LNCaP clone FGC (cell line): ENCODE measurements at places on chromosomes 6 and 20.

DNA sequence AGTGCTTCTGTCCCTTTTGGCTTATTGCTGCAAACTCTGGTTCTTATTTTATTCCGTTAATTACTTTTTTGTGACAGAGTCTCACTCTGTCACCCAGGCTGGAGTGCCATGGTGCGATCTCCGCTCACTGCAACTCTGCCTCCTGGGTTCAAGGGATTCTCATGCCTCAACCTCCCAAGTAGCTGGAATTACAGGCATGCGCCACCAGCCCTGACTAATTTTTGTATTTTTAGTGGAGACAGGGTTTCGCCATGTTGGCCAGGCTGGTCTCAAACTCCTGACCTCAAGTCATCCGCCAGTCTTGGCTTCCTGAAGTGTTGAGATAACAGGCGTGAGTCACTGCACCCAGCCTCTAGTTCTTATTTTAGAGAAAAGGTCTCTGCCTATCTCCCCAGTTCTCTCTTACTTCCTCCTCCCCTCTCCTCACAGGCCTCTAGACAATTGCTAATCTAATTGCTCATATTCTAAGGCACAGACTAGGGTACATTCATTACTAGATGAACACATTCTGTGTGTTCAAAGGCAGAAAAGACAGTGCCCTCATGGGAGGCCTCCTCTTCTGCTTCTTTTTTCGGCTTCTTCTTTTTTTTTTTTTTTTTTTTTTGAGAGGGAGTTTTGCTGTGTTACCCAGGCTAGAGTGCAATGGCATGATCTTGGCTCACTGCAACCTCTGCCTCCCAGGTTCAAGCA, 27.0 kb downstream of the EDEM2 start:
- DNase-seq: no peak

DNA sequence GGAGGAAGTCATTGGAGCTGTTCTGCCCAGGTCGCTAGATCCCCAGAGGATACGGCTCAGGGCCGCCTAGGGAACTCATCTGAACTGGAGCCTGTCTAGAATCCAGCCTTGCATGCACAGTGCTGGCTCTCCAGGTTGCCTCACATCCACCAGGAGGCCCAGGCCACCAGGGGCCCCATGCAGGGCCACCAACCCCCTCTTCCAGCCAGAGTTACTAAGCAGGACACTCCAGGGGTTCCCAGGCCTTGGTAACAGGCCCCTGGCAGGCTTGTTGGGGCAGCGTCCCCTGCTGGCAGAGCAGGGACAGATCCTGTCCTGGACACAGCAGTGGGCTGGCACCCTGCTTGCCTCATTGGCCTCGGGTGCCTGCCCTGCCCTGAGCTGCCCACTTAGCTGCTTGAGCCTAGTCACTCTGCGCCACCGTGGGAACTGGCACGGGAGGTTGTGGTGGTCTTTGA, 35.3 kb downstream of the EFCAB8 start:
- DNase-seq: no peak

DNA sequence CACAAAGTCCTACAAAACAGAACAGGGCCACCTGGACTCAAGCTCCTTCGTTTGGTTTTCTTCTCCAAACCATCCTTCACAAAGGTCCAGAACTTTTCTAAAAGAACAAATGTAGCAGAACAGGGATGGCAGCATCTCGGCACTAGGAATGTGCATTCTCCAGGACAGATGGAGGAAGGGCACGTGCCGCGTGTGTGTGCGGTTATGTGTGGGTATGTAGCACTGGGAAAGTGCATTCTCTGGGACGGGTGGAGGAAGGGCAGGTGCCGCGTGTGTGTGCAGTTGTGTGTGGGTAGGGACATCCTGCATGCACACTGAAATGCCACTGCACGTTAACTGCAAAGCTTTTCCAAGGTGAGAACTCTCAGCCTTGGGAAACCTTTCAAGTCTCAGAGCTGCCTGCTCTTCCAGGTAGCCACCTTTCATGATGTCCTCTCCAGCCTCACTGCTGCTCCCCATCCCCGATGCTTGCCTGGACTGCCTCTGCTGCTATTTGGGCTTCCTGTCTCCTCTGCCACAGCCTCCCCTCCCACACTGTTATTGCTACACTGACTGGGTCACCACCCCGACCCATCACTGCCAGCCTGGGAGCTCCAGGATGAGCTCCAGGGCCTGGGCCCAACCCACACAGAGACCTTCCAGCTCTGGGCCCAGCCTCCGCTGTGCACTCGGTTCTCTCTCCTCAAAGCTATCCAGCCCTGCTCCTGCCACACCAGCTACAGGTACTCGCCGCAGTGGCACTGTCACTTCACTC, 47.6 kb downstream of the EZR start:
- no peak for DNase-seq

DNA sequence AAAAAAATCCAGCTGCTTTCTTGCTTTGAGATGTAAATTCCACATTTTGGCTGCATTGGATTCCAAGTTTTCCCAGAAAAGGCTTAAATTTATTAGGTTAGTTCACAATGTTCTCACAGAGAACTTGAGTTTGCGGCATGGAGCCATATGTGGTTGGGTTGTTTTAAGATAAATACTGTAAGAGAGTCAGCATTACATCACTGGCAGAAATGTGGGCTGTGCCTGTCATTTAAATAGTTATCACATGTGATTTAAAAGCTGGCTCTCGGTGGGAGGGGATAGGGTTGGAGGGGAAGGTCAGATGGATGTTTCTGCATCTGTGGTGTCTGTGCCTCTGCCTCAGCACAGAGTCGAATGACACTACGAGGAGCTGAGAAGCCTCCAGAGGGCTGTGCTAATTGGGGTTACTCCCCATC, 73.8 kb upstream of the SCP2D1 start:
- no peak for DNase-seq

DNA sequence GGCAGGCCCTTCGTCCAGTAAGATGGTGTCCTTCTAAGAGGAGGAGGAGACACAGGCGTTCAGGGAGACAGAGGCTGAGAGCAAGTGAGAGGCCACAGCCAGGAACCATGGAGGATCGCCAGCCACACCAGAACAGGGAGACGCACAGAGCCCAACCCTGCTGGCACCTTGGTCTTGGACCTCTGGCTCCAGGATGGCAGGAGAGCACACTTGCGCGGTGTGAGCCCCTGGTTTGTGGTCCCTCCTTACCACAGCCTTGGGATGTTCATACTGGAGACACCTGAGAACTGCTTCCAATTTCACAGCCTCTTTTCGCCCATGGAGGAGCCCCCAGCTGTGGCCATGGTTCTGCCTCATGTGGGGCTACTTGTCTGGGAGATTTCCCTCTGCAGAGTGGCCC, 222.4 kb downstream of the DLL1 start:
- no peak for DNase-seq

DNA sequence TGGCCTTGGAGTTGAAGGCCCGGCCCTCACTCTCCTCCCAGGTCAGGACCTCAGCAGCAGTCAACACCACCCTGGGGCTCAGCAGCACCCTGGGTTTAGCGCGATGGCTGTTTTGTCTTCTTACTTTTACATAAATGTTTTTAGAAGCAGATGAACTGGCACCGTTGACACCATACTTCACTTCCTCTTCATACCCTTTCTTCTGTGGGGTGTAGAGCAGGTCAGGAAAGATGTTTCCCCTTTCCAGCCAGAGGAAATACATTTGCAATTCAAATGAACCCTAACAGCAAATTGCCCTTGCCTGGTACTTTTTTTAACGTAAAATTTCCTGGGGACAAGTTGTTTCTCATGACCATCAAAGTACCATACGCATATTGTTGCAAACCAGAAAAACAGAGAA, 54.7 kb upstream of the SNX9 start:
- DNase-seq: no peak

GRCh38 chr6:39476151-39476550, 153.6 kb upstream of the KCNK16 start:
- DNase-seq: no peak

- no peak for DNase-seq
These were observed 624.1 kb downstream of the PKHD1 start for GRCh38 chr6:51463321-51463720.

DNA sequence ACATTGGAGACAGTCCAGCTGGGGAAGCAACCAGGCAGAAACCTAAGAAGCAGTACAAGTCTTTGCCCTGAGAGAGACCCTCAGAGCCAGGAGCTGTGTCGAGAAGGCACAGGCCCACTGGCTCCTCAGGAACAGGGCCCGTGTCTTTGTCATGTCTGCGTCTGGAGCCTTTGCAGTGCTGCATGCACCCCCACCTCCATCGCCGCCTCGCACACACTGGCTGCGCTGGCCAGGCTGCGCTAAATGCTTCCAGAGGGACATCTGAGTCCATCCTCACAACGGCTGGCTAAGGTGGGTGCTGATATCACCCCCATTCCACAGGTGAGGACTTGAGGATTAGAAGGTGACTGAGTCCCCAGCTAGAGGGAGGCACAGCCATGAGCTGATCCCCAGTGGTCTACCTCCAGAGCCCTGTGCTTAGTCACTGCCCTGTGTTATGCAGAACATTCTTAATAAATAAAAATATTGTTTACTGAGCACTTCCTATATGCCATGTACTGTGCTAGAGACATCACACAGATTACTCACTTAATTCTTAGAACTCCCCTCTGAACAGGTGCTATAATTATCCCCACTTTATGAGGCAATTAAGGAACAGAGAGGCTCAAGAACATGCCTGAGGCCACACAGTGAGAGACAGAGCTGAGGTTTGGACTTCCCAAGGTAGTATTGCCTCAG, 27.6 kb downstream of the GABRR2 start:
- DNase-seq: no peak

DNA sequence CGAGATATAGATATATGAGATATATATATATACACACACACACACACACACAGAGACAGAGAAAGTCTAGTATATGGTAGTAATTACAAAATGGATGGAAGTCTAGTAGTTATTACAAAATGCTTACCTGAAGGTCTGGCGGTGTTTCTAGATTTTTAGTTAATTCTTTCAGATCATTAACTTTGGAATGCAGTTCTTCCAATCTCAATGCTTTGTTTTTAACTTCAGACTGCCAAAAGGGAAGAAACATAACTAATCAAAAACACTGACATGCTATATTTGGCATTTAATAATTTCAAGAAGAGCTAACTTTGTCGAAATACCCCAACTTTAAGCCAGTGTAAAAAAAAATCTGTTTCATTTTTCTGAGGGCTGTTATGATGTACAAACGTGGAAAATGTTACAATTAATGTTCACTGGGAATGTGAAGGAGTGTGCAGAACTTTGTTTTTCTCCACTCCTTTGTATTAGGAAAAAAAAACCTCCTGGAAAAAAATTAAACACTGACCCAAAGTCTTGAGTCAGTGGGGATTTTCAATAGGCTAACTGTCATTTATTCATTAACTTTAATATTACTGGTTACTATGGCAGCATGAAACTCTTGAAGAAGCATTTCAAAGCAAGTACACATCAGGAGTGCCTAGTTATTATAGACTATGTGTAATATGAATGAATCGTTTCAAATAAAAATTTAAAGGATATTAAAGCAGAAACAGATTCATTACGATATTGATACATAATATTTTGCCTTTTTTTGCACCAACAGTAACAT, 232.9 kb downstream of the SYNE1 start:
- DNase-seq: no peak

DNA sequence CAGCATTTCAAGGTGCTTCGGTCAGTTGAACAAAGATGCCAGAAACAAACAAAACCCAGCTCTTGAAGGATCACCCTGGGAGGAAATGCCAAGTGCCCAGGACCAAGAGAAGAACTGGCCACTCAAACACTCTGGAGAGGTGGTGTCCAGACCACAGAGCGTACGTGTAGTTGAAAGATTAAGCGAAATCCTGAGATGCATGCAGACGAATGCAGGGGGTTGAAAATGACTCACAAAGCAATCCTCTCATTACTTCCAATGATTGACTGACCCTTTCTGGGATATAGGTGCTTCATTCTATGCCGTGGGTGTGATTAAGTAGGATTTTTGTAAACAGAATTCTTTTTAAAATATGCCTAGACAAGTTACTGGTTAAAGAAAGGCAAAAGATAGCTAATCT, 71.5 kb upstream of the ATXN1 start:
- no peak for DNase-seq

DNA sequence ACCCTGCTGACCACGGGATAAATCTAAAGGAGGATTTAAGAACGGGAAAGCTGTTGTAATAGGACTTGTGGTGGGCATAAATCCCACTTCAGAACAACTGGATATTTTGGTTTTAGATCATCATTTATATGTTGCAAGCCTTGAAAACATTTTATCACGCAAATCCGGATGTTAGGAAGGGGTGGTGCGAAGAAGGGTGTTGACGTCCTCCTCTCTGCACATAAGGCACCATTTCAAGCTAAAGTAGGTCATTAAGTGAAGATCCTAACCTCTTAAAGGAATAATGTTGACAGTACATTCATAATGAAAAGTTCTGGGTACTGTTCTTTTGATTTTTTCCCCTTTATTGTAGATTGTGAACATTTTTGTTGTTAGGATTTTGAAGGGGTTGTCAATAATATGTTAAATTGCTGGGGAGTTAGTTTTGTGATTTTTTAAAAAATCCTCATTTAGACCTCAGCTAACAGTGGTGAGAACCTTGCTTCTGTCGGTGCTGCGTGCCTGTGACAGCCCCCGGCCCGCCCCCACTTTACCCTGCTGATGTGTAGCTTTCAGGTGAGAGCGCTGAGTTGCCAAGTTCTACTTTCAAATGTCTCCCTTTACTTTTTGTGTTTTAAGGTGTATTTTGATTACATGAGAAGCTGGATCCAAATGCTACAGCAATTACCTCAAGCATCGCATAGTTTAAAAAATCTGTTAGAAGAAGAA, 88.8 kb downstream of the MAP3K4 start:
- DNase-seq: no peak

DNA sequence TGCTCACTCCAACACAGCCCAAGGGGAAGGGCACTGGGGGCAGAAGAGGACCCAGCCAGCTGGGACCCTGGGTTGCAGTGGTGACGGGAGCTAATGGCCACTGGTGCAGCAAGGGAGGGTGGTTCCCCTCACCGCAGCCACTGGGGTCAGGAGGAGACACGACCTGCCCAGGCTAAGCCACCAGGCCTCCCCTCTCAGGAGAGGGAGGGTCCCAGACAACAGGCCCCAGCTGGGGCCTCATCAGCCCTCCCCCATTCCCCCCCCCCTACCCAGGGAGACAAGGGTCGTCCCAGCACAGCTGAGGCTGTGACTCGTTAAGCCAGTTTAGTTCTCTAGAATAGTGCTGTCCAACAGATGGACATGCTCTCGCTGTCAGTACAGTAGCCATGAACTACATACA, 17.3 kb upstream of the MATN4 start:
- no peak for DNase-seq

GRCh38 chr20:24637087-24637486, 167.7 kb downstream of the SYNDIG1 start:
- no peak for DNase-seq

GRCh38 chr6:36350082-36350481, 13.4 kb upstream of the BNIP5 start:
- no peak for DNase-seq

- DNase-seq: no peak
These were observed at the start of gene IL20RA for GRCh38 chr6:137044366-137045221. Gene IL20RA, minus strand, starts transcription at chr6:137044965. Its CDS starts 237 bp downstream, at chr6:137044728.

GRCh38 chr6:165042912-165043311, 266.5 kb downstream of the C6orf118 start:
- DNase-seq: no peak

DNA sequence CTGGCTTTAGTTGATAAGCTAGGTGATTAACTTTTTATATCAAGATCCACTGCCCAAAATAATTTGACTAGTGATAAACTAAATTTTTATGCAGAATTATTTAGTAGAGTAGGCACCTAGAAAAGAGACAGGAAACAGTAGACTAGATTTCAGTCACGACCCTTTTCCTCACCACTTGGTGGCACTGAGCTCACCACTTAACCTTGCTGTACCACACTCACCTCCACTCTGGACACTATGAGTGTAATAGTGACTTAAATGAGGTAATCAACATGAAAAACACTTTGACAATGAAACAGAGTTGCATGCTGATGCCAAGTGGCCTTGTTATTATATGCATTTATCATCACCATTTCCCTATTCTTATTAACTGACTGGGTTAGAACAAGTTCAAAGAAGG, 730.4 kb downstream of the KIF16B start:
- no peak for DNase-seq
